NCI-H1930 (cell line): ENCODE measurements at places on chromosomes 4 and X.

DNA sequence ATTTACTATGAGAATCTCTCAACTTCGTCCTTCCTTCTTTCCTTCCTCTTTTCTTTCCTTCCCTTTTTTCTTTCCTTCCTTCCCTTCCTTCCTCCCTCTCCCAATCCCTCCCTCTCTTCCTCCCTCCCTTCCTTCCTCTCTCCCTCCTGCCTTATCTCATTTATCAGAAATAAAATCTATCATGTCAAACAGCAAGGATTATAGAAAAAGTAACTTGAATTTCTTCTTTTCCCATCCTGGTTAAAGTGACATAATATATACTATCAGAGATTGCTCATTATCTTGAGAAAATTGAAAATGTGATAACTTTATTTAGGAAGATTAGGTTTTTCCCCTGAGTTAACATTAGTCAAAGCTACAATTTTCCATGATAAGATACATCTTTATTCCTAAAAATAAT is 5.6 kb downstream of the TIGD4 start:
- DNase-seq = no peak

GRCh38 chrX:134023851-134024281 is 38.5 kb upstream of the GPC3 start:
- no peak for DNase-seq

GRCh38 chr4:95213366-95213765 is 335.4 kb downstream of the UNC5C start:
- DNase-seq = no peak

- no peak for DNase-seq
Observed at GRCh38 chrX:68990948-68991347, 162.1 kb downstream of the EFNB1 start.
